ENCODE measurements at places on chromosomes 12 and 14.

- no peak for DNase-seq
Observed at GRCh38 chr12:82660541-82661325, 26.0 kb upstream of the TMTC2 start.

GRCh38 chr12:1108276-1108675, 117.3 kb downstream of the ERC1 start:
- no peak for DNase-seq

DNA sequence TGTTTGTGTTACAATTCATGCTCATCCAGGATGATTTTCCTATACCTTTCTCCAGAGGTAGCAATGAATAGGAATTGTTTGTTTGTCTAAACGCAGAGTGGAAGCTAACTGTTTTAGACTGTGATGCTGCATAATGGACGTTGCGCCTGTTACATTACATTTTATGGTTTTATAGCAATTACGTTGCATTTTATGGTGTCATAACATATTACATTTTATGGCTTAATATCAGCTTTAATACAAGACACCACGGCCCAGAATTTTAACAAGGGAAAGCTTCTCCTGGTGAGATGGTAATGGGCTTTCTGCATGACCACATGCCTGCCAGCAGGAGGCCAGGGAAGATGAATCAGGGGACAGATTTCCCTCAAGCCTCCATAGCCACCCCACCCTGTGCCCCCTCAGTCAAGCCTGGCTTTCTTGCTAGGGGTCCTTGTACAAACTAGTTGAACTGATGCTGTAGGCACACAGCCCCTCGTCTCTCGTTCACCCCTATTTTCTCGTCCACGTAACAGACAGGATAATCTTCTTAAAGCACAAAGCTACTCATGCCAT, 56.5 kb downstream of the HSPB8 start:
- DNase-seq = no peak

DNA sequence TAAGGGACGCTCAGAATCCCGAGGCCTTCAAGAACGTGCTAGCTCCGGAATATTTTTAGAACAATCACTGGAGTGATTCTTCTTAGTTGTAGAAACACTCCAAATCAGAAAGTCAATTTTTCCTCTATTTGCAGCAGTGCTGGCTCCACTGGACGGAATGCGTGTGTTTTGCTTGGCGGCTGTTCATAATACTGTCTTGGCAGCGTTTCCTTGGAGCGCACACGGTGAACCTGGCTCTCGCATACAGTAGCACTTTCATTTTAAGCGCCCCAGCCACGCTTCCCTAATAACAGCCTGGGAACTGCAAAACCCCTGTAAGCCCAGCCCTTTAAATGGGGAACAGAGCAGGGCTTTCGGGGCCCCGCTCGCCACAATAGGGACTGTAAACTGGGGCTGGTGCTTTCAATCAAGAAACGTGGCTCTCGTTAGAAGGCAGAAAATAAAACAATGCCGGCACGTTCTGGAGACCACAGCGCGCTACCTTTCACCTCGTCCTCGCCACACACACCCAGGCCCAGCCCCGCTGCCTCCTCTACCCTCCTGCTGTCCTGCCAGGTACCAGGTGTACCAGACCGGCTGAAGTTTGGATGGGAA, 79.9 kb downstream of the BCL11B start:
- DNase-seq = no peak

DNA sequence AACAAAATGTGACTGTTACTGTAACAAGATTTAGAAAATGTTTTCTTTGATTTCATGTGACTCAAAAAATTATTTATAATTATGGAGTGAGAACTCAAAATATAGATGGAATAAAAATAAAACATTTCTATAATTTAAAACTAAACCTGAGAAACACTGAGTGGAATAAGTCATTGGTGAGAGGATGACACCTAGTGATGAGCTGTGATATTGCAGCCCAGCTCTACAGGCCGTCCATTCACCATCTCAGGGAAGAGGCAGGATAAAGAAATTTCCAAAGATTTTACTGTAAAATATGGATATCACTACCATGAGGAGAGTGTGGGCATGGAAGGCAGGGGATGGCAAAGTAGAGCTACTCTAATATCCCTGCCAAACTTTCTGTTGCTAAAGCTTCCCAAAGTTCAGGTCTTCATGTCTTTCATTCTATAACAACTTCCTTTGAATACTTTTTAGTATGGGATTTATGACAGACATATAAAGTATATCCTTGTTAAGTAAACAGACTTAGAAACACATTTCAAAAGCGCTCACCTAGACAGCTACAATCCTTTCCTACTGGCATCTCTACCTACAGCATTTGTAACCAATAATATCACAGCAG, 308.0 kb downstream of the ITPR2 start:
- no peak for DNase-seq

- no peak for DNase-seq
Observed at GRCh38 chr14:55807881-55808379, 227.9 kb downstream of the KTN1 start.

DNA sequence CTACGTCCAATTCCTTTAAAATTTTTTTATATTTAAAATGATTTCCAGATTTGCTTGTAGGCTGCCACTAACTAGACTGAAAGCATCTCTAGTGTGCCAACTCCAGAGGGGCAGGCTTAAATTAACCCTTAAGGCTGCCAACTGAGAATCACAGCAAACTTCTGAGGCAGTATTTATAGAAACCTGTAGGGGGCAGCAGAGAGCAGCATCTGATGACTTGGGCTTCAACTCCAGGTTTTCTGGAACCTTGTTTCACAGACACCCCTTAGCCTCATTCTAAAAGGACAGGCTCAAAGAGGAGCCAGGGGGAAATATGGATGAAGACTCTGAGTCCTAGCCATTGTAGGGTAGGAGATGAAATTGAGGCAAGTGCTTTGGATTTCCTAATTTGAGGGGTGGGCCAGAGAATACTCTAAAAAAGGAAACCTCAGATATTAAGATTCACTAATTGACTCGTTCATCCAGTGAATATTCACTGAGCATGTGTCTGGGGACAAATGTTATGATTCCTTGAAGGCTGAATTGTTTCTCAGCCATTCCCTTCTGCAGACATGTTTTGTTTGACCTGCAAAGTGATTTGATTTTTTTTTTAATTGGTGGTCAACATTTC, 63.3 kb upstream of the HSPB8 start:
- no peak for DNase-seq

DNA sequence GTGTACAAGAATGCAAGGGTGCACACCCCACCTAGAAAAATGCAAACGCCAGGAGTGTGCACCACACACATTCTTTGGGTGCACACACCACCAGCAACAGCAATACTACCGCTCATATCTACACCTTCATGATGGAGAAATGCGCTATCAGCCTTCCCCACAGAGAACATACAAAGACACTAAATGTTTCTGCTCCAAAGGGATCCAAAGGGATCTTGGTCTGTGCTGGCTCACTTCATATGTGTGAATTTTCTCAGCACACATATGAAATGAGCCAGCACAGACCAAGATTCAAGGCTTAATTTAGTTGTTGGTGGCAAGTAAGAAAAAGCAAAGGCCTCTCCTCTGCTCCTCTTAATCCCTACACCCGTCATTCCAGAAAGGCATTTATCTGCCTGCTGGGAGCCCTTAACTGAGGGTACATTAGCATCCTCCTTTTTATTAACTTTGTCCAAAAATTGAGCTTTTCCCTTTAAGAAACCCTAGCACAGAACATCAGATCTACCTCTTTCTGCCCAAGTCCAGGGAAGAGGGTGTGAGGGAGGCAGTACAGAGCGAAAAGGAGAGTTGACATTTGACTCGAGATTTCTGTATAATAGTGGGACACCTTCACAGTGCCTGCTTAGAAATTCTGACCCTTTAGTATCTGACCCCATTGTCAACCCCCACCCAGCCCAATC, 8.3 kb downstream of the BMP4 start:
- no peak for DNase-seq

- DNase-seq = no peak
Observed at GRCh38 chr14:30993071-30993470, 32.4 kb upstream of the AP4S1 start.

GRCh38 chr12:49549735-49550692, 11.2 kb downstream of the KCNH3 start:
- no peak for DNase-seq

- DNase-seq = no peak
Observed at GRCh38 chr14:41505491-41505890, 101.2 kb upstream of the LRFN5 start.

GRCh38 chr12:2261708-2262107, 208.9 kb downstream of the CACNA1C start:
- no peak for DNase-seq

DNA sequence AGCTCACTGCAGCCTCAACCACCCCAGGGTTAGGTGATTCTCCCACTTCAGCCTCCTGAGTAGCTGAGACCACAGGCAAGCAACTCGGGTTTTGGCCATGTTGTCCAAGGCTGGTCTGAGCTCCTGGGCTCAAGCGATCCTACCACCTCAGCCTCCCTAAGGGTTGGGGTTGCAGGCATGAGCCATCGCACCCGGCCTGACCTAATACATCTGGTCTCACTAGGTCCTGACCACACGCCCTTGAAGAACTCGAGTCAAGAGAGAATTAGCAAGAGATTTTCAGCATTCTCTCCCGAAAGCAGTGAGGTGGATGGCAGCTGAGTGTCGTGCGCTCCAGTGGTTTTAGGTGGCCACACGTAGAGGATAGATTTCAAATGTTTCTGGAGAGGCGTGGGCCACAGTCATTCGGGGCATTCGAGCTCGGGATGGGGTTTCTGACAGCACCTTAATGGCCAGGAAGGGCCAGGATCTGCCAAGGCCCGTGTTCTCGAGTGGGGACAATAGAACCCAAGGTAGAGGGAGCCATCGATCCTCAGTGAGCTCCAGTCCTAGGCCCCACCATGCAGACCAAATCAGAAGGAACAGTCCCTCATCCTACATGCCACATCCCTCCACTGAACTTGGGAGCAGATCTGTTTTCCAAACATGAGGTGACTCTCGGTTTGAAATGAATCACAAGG, 193.1 kb downstream of the ALG10 start:
- DNase-seq = no peak

GRCh38 chr14:23060536-23061260, 3.4 kb upstream of the CDH24 start:
- DNase-seq = no peak

- peak; percentile 73 for DNase-seq
Observed at GRCh38 chr12:12611512-12612306, at the start of gene CREBL2. TSS of gene CREBL2 (plus strand) at chr12:12611876. CDS start at chr12:12612173, 297 bp downstream.

- no peak for DNase-seq
Observed at GRCh38 chr12:68441167-68441566, 109.0 kb upstream of the MDM1 start.

- DNase-seq = no peak
Observed at GRCh38 chr12:62744551-62744950, 190.4 kb downstream of the PPM1H start.

GRCh38 chr14:85644211-85644610, 114.3 kb downstream of the FLRT2 start:
- DNase-seq = no peak

DNA sequence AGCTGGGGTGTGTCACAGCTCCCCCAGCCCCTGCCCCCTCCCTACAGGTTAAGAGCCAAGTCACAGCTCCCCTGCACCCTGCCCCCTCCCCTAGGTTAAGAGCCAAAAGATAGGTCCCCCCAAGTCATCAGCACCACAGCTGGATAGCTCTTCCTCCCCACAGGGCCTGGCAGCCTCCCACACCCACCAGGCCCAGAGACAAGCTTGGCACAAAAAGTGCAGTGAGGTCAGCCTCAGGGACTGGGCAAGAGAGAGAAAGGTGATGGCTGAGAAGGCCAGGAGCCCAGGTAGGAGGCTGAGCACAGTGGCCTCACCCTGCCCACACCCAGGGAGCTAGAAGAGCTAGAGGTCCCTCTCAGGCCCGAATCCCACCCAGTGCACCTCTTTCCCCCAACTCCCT, 8.7 kb downstream of the ITGA7 start:
- no peak for DNase-seq

DNA sequence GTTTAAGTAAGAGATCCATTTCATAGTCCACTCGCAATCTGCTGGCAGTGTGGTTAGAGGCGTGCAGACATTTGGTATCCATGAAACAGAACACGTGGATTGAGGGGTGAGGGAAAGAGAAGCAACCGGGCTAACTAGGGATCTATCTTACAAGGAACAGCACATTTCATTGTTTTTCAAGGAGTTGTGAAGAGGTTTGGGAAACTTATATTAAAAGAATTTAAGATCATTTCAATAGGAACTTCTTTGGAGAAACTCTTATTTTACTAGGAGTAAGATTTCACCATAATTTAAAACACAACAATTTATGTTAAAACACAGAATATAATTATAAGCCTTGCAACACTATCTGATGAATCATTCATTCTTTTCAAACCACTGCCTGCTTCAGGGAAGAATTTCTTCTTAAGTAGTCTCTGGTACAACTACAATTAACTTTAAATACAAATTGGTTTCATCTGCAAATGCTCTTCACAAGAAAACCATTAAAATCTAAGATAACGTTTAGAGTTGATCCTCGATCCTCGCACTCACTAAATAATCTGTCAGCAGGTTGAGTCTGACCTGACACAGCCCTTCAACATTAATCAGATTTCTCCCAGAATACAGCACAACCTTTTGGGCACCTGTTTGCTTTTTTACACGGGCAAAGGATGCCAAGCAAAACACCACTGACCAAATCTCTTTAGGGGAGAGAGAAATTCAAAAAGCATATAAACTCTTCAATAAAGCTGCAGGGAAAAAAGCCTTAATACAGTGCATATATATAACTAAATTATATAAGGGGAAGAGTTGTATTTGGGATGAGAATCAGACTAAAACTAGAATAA, 27.3 kb downstream of the PPTC7 start:
- DNase-seq = no peak
